ENCODE measurements at places on chromosomes 13 and 19.

- DNase-seq, result no peak
Observed at GRCh38 chr19:8028951-8029491, 23.5 kb upstream of the CCL25 start.

DNA sequence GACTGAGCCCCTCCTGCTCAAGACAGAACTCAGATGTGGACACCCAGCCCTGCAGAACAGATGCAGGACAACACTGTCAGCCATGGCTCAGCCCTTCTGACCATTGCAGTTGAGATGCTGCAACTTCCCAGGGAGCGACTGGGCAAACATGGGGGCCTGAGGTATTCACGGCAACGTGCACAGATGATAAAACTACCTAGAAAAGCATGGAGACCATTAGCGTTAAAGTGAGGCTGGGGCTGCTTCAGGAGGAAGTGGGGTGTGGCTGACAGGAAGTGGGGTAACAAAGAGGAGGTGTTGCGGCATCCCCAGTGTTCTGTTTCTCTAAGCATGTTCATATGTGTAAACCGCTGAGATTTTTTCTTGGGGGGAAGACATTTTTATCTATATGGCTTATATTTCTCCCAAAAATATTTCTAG is 1.3 kb upstream of the SIGLEC9 start:
- no peak for DNase-seq

DNA sequence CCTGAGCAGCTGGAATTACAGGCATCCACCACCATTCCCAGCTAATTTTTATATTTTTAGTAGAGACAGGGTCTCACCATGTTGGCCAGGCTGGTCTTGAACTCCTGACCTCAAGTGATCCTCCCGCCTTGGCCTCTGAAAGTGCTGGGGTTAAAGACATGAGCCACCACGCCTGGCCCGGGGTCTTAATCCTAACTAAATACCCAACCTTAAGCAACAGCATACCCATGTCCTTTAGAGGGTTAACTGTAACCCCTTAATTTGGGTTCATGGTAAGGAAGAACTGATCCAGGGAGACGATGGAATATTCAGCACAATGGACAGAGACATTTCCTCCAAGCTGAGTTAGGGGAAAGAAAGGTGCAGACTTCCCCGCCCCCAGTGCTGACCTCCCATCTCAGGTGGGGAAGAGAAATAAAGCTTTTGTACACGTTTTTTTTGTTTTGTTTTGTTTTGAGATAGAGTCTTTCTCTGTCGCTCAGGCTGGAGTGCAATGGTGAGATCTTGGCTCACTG is 8.7 kb upstream of the GALP start:
- DNase-seq, result no peak

DNA sequence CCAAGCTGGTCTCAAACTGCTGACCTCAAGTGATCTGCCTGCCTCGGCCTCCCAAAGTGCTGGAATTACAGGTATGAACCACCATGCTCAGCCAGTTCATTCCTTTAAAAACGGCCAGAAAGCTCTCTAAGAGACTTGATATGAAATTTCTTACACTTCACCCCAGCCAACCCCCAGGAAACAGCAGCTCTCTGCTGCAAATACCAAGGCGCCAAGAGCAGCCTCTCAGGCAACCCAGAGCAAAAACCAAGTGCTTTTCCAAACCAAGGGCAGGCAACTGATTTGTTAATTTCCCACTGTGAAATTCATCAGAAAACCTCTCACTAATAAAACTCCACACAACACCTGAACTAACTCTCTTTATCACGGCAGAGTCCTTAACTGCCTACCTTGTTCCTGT is 44.9 kb downstream of the LATS2 start:
- DNase-seq, result no peak

GRCh38 chr13:113166681-113167080 is 8.2 kb downstream of the PROZ start:
- DNase-seq, result no peak

DNA sequence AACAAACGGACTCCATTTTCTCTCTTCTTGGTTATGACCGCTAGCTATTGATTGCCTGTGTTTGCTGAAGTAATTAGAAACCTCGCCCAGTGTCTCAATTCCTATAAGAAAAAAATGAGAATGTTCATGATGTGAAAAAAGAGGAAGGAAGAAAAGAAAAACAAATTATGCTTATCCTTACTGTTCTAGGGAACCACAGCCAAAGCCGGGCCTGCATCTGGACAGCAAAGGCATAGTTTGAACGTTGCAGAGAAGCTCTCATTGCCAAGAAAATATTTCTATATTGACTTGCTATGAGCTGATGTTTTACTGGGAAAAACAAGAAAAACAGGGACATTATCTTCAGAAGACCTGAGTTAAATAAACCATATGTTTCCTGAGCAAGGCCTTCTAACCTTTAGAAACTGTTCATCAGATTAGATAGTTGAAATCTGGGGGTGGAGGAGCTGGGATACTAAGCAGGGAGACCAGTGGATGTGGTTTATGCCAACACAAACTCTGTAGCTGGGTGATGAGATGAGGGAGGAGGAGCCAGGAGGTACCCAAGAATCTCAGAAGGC is 55.0 kb downstream of the EFNB2 start:
- no peak for DNase-seq

DNA sequence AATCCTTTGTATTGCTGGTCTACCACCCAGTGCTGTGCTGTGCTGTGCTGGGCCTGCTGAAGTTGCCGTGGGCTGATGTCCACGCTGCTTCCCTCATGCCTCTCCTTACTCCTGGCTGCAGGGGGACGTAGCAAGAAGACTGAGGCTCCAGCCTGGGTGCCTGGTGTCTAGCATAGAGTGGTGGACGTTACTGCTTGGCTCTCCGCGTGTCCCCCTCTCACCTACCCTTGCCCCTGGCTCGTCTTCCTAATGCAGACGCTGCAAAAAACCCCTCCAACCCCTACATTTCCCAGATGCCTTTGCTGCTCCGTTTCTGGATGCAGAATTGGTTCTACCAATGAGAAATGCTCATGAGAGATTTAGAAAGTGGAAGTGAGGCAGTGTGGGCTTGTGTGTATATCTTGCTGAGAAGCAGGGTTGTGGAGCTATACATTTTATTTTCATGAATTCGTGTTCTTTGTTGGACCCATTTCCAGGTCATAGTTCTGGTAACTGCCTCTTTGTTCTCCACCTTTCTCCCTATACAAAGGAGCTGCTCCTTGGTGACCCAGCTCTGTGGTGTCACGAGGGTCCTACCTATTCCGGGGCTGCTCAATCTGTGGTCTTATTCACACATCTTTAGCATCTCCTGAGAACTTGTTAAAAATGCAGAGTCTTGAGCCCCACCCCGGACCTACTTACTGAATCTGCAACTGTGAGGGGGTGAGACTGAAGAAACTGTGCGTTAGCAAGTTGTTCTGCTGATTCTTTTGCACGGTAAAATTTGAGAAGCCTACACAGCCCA is 7.9 kb upstream of the DENND1C start:
- DNase-seq, result no peak

DNA sequence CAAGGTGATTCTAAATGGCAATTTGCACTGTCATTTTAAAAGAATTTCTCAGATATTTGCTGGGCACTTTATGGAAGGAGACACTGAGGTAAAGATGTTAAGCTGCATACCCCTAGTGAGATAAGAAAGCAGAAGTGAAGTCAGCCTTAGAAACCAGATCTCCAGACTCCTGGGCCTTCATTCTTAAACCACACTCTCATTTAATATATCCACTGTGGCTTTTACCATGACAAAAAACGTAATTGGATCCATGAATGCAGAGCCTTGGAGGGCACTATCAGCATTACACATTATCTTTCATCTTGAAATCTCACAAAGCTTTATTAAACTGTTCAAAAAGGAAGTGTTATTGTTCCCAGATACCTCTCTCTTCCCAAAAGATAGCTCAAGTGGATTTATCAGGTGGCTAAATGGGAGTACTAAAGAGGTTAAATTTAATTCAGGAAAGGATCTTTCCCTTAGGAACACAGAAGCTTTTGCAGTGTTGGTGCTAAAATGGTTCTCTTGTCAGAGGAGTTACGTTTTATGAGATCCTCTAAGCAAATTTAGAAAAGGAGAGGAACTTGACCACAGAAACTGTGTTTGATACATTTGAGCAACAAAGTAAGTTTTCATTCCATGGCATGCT is 1060.4 kb downstream of the EFNB2 start:
- DNase-seq, result no peak

DNA sequence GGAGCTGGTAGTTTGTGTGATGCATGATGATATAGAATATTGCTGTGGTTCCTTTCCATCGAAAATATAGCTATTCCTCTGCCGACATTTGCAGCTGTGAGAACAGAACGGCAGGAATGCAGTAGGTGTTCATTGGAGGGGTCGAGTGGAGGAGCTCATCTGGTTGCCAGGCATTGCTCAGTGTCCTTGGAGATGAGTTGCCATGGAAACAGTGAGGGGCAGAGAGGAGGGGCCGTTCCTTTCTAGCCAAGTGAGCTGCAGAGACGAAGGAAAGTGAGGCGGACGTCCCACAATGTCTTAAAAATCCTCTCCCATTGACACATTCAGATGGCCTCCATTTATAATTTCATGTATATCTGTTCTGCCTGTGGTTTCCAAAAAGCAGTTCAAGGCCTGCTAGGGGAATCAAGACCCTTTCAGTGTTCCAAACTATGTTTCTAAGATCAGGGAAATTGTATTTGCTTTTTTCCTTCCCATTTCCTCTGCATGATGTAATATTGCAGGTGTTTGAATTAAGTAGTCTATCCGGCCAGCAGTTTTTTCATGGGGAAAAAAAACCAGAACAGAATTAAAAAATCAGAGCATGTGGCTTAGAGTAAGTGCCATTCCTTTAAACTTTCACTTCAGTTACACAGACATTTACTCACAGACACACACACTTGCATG is 41.2 kb upstream of the ZNF835 start:
- no peak for DNase-seq

DNA sequence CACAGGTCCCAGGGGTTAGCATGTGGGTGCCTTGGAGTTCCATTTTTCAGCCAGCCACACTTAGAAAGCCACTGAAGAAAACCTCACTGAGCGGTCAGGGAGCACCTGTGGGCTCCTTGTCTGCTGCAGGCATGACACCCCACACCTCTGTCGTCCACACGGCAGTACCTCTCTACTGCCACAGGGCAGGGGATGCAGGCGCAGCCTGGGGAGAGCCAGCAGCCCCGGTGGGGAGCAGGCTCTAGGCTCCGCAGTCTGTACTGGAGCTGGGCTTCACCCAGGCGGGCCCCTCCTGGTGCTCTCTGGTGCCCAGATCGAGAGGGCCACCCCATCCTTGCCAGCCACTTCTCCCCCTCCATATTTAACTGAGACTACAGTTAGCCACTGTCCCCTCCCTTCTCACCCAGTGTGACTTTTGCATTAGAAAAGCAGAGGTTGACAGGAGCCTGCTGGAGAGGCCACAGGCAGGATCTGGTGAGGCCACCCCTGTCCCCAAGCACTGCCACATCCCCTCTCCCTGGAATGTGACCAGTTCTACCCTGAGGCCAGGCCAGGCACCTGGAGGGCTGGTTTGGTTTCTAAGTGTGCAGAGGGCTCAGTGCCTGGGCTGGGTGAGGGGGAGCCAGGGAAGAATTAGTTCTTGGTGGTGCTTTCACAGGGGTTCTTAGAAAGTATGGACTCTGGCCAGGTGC is 104.4 kb downstream of the KDM4B start:
- no peak for DNase-seq

DNA sequence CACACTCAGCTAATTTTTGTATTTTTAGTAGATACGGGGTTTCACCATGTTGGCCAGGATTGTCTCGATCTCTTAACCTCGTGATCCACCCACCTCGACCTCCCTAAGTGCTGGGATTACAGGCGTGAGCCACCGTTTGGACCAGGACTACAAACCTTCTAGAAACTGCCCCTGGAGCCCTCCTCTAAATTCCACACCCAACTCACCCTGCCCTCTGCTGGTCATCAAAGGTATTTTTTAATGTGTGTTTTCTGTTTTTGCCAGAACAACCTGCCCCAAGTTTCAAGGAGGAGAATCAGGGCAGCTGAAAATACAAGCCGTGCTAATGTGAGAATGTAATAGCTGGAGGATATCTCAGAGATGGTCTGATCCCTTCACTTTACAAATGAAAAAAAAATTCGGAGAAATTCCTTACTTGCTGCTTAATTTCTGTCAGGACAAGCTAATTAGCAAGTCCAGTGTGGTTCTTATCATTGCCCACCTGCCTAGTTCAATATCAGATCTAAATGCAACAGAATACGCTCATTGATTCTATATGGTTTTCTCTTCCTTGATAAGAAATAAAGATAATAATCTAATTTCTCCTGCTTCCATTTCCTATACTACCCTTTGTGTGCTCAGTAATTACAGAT is 4.1 kb downstream of the ATP8A2 start:
- DNase-seq, result no peak

DNA sequence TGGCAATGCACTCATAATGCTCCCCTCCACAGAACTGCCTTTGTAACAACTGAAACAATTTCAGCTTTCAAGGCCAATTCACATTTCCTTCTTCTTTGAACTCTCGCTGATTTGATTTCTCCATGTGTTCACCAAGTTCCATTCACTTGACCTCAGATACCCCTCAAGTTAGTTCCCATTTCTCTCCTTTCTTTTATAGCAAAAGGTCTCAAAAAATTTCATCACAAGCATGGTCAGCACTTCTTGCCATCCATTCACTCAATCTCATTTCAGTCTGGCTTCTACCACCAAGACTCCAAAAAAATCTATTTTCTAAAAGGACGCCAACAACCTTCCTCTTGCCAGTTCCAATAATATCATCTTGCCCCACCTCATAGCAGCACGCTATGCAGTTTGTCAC is 135.7 kb downstream of the DIAPH3 start:
- DNase-seq, result no peak

DNA sequence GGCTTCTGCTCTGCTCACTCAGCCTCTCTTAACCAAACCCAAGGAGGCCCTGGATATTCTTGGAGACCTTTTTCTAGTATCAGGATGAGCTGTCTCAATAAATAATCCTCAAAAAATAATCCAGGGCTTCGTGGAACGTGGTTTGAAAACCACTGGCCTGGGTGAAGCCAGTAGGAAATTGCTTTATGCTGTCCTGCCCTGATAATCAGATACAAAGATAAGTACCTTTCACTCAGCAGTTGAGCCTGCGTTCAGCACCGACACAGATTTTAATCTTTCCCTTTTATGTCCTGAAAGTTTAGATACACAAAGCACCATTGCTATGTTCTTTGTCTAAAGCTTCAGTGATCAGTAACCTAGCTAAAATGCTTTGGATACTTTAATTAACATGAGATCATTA is 460.0 kb downstream of the RFC3 start:
- no peak for DNase-seq

GRCh38 chr19:39943586-39943985 is 9.2 kb upstream of the FCGBP start:
- DNase-seq, result no peak
